Effector memory CD4-positive, alpha-beta T cell (primary cell): ENCODE measurements at places on chromosomes 5 and 9.

DNA sequence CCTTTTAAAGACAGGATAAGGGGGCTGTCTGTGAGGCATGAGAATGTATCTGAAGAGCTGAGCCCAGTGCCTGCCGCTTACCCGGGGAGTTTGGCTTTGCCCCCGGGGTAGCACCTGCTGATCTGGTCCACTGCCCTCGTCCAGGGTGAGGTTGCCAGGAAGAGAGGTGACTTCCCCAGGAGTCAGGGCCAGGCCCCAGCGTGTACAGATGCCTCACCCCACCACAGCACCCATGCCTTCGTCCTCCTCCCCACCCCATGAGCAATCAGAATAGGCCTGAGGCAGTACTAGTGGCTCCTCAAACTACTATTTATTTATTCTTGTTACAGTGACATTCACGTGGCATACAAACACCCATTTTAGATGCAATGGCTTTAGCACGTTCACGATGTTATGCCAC, 15.7 kb upstream of the AIF1L start:
- H3K36me3 ChIP-seq: no peaks in the 10 kb centered on the region
- no peak for DNase-seq
- no peaks in the 10 kb centered on the region for H3K4me1 ChIP-seq
- no peaks in the 10 kb centered on the region for H3K27me3 ChIP-seq
- H3K4me3 ChIP-seq: no peak overlapping the region

- H3K27me3 ChIP-seq: no peaks in the 10 kb centered on the region
- DNase-seq: no peak
- H3K27ac ChIP-seq: no peak overlapping the region
- H3K4me1 ChIP-seq: no peaks in the 10 kb centered on the region
These were observed 140.2 kb downstream of the TMC1 start for GRCh38 chr9:72661401-72662135.

DNA sequence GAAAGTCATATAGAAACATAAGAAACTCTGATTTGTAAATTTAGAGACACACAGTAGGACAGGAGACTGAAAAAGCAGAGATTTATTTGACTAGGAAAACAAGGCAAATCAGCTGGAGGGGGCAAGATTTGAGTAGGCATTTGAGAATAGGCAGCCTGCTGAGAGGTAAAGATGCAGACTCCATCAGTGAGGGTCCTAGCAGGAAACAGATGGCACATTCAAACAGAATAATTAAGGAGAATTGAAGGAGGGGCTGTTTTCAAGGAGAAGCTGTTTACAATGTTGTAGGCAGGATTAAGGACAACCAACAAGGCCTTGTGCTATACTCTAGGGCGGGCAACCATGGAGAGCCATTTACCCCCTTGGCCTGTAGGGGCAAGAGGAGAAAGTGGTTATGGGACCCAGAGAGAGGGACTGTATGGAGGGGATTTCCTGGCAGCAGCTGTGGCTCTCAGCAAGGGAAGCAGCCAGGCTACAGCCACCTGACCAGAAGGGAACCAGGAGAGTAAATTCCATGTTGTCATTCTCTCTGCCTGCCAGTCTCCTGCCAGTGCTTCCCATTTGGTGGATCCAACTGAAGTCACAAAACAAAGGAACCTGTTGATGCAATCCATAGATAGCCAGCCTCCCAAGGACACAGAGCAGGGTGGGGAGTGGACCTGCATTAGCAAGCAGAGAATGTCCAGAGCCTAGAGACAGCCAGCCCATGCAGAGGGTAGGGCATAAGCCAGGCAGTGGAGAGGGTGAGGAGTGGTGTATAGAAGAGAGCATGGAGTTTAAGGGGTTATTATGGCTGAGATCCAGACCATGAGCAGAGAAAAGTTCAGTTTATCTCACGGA, 38.2 kb downstream of the PAPPA start:
- H3K27me3 ChIP-seq: no peaks in the 10 kb centered on the region
- no peak overlapping the region for H3K4me3 ChIP-seq
- H3K36me3 ChIP-seq: no peaks in the 10 kb centered on the region
- H3K4me1 ChIP-seq: no peaks in the 10 kb centered on the region
- no peak for DNase-seq
- H3K27ac ChIP-seq: no peak overlapping the region

DNA sequence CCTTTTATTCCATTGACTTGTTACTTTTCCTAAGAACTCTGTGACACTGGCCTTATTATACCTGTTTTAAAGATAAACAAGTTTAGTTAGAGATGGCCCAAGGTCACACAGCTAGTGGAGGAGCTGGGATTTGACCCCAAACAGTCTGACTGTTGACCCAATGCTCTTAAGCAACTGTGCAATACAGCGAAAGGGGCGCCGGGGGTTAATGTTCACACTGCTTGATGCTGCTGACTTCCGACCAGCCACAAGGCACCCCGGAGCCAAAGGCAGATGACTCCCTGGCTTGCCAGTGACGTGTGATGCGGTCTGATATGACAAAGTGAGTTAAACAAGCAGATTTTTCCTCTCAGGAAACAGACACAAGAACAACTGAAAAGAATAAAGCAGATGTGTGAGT, 23.9 kb downstream of the PIK3R1 start:
- no peak overlapping the region for H3K4me3 ChIP-seq
- H3K27ac ChIP-seq: peak overlapping the region; percentile 67
- H3K36me3 ChIP-seq: no peaks in the 10 kb centered on the region
- peaks cover 37% of the 10 kb centered on the region for H3K4me1 ChIP-seq
- no peaks in the 10 kb centered on the region for H3K27me3 ChIP-seq

GRCh38 chr5:13749766-13750165, 194.7 kb downstream of the DNAH5 start:
- no peak overlapping the region for H3K27ac ChIP-seq
- no peaks in the 10 kb centered on the region for H3K36me3 ChIP-seq
- no peaks in the 10 kb centered on the region for H3K4me1 ChIP-seq
- H3K27me3 ChIP-seq: no peaks in the 10 kb centered on the region
- DNase-seq: no peak
- no peak overlapping the region for H3K4me3 ChIP-seq

GRCh38 chr5:68369457-68370125, 154.0 kb downstream of the PIK3R1 start:
- H3K4me3 ChIP-seq: peak overlapping the region; percentile 23
- H3K27ac ChIP-seq: peak overlapping the region; percentile 13
- H3K4me1 ChIP-seq: peaks cover 5% of the 10 kb centered on the region
- DNase-seq: no peak
- H3K27me3 ChIP-seq: no peaks in the 10 kb centered on the region

DNA sequence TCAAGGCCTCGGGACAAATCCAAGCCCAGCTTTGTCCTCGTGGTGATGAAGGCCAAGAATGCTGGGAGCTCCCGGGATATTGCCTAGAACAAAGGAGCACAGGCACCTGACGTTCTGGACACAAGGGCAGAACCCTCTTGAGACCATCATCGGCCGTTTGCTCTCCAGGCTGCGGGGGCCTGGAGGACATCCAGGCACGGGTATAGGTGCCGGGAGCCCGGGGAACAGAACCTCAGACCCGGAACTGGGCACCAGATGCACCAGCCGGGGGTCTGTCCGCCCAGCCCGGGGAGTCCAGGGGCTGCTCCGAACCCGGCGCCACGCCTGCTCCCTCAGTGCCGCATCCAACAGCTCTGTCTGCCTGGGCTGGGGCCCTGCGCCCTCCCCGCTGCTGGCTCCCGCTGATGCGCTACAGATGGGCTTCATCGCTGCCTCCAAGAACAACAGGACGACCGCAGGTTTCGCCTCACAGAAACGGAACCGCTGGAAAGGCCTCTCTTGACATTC, 88.0 kb downstream of the ADAMTS2 start:
- H3K27ac ChIP-seq: no peak overlapping the region
- no peak overlapping the region for H3K4me3 ChIP-seq
- H3K36me3 ChIP-seq: no peaks in the 10 kb centered on the region
- H3K4me1 ChIP-seq: no peaks in the 10 kb centered on the region

DNA sequence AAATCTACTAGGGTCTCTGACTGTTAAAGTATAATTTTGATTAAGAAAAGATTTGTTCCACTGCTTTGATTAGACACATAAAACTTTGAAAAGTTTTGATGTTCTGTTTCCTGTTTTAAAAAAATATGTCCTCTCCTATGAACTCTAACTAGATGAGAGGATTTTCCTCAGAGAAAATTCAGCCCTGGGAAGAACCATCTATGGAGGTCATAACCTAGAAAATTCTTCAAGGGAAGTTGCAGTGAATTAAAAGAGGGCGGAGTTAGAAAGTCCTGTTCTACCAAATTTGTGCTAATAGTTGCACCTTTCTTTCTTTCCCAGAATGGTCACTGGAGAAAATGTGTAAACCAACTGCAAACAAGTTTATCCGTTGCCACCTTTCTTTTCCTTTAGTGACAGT, 27.7 kb downstream of the PIK3R1 start:
- H3K27me3 ChIP-seq: no peaks in the 10 kb centered on the region
- H3K27ac ChIP-seq: no peak overlapping the region
- no peaks in the 10 kb centered on the region for H3K36me3 ChIP-seq
- H3K4me3 ChIP-seq: no peak overlapping the region
